ENCODE measurements at places on chromosomes 6 and 20.
A peak's percentile ranks its signal among the peaks of the same experiment; 100 is the strongest.

DNA sequence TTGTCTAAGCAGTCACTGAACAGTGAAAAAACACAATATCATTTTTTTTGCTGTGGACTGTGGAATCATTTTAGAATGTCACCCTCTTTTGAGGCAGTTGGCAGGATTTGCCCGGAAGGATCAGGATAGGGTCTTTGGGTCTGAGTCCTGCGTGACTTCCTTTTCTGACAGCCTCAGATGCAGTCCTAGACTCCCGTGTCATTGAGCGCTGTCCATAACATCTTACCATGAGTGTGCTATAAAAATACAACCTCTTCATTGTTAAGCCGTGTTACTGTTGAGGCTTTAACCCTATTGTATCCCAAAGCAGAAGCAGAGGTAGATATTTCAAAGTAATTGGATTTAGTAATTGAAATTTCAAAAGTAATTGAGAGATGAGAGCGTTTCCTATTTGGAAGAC is 30.6 kb downstream of the ARID1B start:
- no peak for DNase-seq

GRCh38 chr6:159913375-159913774 is 22.6 kb downstream of the MAS1 start:
- DNase-seq: no peak

GRCh38 chr6:21033084-21033483 is 498.8 kb downstream of the CDKAL1 start:
- peak; percentile 49 for DNase-seq

DNA sequence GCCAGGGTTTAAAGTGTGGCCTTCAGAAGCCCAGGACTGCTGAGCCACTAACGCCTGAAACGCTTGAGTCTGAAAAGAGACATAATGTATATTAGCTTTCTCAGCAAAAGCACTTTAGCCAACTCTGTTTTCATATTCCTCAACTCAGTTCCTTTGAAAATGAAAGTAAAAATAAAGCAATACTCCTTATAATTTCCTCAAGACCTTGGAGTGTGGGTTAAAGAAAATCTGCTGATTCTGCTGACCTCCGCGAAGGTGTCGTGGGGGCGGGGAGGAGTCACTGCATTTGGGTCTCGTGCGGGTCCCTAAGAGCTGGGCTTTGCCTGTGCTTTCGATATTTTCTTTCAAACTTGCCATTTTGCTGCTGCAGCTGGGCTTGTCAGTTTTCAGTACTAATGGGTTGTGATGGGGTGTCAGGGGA is 142.2 kb upstream of the ARID1B start:
- no peak for DNase-seq

GRCh38 chr20:41017448-41018042 is 11.1 kb upstream of the TOP1 start:
- DNase-seq: no peak

DNA sequence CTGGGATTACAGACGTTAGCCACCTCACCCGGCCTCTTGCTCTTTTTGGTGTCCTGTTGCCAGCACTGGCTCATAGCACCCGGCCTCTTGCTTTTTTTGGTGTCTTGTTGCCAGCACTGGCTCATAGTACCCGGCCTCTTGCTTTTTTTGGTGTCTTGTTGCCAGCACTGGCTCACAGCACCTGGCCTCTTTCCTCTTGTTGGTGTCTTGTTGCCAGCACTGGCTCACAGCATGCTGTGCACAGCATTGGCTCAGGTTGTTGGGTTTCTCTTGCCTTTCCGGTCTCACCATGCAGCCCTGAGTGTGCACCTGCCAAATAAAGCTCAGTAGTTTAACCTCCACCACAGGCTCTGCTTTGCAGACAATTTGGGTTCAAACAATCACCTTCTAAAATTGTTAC is 208.2 kb downstream of the THBS2 start:
- no peak for DNase-seq

DNA sequence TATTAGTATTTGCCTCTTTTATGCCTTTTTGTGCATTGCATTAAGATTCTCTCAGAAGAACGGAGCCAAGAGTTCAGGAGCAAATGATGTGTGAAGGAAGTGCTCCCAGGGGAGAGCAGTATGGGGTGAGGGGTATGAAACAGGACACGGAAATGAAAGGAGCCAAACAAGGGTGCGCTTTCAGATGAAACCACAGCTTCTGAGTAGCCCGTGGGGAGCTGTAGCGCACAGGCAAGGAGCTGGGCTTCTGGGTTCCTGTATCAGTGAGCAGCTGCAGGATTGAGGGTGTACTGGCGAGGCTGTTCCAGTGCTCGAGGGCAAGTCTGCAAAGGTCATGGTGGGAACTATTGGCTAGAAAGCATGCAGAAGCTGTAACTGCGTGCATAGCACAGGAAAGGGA is 25.4 kb downstream of the ANKEF1 start:
- no peak for DNase-seq

DNA sequence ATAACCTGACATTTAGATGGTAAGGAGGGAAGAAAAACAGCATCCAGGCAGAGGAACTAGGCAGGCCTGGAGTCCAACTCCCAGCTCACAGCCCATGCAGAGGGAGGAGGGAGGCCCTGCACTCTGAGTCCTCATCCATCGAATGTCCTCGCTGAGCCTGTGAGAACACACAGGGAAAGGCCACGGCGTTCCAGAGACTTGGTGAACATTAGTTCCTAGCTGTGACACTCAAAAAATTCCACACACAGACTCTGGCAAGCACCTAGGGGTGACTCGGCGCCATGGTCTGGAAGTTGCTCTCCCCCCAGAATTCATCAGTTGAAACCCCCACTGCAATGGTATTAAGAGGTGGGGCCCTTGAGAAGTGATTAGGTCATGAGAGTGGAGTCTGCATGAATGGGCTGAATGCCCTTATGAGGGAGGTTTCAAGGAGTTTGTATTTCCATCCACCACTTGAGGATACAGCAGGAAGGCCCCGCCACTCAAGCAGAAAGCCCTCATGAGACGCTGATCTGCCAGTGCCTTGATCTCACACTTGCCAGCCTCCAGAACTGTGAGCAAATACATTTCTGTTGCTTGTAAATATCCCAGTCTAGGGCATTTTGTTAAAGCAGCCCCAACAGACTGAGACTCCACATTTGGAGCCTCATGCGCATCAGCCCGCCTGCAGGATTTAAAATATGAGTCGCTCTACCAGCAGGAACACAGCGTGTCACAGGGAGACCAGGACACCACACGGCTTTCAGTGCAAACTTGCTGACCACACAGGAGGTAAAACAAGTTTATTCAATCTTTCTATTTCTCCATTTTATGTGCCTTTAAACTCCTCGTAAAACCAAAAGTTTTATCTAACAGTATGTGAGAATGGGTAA is 73.9 kb downstream of the WDR27 start:
- DNase-seq: no peak

- DNase-seq: no peak
These were observed 88.3 kb downstream of the CD24 start for GRCh38 chr6:106886081-106886843.

- DNase-seq: no peak
These were observed 4.2 kb upstream of the TFAP2A start for GRCh38 chr6:10418862-10419748.

DNA sequence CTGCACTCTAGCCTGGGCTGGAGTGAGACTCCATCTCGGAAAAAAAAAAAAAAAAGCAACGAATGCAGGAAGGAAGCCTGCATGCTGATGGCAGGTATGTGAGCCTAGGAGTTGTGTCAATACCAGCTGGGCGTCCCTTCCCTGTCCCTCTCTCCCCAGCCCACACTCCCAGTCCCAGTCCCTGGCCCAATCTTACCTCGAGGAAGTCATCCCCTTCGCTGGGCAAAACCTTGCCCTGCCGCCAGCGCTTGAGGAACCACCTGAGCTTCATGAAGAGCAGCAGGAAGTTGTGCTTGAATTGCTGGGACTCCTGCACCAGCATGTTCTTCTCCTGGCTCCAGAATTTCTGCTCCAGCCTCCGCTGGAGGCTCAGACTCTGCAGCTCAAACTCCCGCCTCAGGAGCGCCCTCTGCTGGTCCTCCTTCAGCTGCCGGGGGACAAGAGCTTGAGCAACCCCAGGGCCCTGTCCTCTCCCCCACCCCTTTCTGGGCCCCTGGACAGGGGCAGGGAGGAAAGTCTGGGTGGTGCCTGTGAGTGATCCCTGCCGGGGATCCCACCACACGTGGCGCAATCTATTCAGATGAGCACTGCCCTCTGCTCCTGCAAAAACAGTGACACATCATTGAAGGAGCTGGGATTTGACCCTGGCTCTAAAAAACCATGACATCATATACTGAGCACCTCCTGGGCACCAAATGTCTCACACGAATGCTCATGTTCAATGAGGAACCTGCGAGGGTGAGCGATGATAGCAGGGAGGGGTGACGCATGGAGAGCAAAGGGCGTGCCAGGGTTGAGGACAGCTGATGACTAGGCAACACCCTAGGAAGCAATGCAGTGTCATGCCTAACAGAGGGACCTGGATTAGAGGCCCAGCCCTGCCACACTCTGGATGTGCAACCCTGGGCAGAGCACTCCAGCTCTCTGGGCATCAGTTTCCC is 35.0 kb upstream of the DSN1 start:
- peak; percentile 96 for DNase-seq

GRCh38 chr6:132300323-132300949 is 100.8 kb downstream of the MOXD1 start:
- peak; percentile 73 for DNase-seq

DNA sequence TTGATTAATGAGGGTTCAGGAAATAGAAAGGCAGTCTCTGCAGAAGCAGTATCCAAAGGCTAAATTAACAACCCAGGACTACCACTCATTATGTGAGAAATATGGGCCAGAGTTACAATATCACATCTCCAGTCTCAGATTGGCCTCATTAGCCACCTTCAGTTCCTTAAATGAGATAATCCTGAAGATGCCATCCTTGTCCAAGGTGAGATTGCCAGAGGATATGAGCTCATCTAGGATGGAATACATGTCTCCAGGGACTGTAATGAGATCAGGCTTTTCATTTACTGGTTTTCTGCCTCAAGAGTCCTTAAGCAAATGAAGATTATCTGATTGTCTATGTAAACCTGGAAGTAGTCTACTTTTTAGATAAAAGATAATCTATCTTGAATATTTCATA is 196.3 kb downstream of the FUT9 start:
- DNase-seq: no peak
